ENCODE measurements at places on chromosomes 2 and 18. TPM values are rescaled to one million over a fixed set of nuclear protein-coding genes. Genes with fewer than 3 reads are reported as not detected.

NR4A2 gene
- 3.1 TPM for total RNA-seq

SERPINB11 gene
- not detected for total RNA-seq

MYOM1 gene
- total RNA-seq = under 0.01 TPM

ZDBF2 gene
- total RNA-seq = 7.9 TPM

WNT10A gene
- total RNA-seq = not detected

CYS1 gene
- under 0.01 TPM for total RNA-seq

GAREM2 gene
- total RNA-seq = 6.0 TPM
